ENCODE measurements at places on chromosomes 16 and 17.

DNA sequence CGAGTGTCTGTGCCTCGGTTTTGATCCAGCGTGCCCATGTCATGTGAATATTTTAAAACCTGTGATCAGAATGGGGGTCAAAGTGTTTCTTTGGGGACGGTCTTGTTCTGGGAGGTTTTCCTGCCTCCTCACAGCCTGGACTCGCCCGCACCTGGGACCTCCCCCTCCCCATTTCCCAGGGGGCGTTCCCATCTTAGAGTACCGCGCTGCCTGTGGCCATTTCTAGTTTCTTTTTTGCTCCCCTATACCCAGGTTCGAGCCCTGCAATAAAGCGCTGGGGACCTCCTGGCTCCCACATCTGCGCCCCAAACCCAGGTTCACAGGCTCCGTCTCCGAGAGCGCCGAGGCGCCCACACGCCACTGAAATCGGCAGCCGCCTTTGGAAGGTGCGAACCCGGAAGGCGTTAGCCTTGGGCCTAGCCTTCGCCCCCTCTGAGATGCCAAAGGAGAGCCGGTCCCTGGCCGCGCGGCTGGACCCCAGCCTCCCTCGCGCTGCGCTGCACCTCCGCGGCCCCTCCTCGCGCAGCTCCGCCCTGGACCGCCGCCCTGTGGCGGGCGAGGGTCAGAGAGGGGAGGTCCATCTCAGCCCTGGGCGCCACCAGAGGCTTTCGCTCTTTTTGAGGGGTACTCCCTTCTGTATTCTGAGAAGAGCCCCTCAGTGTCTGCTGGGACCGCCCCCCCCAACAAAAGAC lies 1.7 kb downstream of the KCNJ12 start:
- DNase-seq = no peak

GRCh38 chr16:886802-887731 lies 83.7 kb downstream of the LMF1 start:
- DNase-seq = no peak

DNA sequence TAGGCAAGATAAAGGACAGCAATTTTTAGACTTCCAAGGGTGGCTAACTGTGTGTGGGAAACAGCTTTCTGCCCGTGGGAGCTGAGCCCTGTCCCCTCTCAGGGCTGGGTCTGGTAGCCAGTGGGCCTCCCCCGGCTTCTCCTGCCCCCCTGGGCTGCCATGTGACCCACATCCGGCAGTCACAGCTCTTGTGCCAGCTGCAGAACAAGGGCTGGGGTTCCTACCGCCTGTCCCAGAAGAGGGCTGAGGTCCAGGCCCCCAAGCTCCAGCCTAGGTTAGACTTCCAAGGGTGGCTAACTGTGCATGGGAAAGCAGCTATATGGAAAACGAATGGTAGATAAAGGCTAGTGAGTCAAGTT lies 6.1 kb downstream of the GAST start:
- no peak for DNase-seq

DNA sequence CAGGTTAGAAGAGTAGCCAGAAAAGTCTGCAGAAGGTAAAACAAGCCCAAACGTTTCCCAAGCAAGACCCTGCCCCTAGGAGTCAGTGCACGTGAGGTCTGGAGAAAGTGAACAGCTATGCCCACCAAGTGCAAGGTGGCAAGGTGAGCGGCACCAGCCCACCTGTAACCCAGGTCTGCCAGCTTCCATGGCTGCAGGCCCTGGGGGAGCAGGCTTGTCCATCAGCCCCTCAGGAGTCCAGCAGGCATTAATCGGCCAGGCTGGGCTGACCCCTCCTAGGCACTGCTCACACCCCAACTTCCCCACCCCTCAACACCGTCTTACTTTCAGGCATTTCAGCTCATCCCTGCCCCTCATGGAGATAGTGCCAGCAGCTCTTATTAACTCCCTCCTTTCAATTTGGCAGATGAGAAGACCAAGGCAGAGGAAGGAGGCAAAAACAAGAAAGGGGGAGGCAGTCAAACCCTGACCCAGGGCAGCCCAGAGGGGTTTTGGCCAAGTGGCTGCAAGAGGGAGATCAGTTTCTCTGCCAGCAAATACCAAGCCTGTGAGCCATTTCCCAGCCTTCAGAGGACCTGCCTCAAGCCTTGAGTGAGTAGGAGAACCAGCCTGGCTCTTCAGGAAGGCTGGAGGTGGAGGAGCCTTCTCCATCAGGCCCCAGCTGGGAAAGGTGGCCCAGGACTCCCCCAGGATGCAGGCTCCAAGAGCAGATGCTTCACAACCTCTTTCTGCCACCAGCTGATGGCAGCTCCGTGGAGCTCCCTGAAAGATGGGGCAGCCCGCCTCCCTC lies 14.7 kb downstream of the BEAN1 start:
- no peak for DNase-seq

- no peak for DNase-seq
These were observed 33.2 kb downstream of the TIMM22 start for GRCh38 chr17:1029922-1030644.

DNA sequence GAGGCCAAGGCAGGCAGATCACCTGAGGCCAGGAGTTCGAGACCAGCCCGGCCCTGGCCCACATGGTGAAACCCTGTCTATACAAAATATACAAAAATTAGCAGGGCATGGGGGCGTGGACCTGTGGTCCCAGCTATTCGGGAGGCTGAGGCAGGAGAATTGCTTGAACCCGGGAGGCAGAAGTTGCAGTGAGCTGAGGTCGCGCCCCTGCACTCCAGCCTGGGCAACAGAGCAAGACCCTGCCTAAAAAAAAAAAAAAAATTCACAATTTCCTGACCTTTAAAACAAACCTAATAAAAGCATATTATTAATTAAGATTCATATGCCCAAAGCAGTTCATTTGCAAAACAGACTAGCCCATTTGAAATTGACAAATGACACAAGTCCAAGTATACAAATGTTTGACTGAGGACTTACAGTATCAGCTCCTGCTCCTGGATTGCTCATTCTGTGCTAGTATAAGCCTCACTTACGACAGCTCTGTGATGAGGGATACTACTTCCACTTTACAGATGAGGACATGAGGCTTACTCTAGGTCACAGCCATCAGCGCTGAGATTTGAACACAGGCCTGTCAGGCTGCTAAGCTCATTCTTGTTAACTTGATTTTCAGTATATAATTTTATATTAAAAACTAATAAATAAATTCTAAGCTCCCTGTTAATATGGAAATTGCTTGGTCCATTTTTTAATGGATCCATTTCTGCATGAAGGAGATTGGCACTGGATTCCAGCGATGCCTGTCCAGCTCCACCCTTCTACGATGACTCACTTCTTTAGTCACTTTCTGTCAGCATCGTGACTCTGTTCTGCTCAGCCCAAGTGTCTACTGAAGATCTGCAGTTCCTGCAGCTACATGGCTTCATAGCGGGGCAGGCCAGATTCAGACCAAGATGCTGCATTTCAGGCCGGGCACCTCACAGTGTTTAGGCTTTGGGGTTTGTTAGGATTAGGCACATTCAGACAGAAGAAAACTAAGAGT lies 88.2 kb downstream of the WDR59 start:
- DNase-seq = no peak

GRCh38 chr17:60910415-60910814 lies 232.8 kb downstream of the BCAS3 start:
- no peak for DNase-seq

GRCh38 chr17:45705123-45706009 lies 78.8 kb upstream of the CRHR1 start:
- DNase-seq = no peak

- no peak for DNase-seq
These were observed 38.2 kb downstream of the CMTM4 start for GRCh38 chr16:66658143-66658859.

Data from activated CD4-positive, alpha-beta T cell treated with anti-CD3 and anti-CD28 coated beads for 1 hour (primary cell).